ENCODE measurements at places on chromosomes 12 and 14.

DNA sequence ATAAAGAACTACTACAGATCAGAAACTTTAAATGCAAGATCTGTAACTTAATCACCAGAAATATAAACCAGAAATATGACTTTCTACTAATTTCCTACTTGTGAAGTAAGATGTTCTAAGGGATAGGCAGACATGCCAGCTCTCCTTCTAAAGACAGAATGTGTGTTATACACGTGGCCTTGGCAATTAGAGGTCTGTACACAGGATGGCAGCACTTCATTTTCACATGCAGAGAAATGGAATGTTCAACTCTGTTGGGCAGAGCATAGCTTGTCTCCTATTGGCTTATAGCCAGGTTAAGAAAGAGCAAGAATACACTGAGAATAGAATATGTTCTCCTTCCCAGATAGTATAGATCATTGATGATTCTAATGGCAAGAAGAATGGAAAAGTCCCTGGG is 403.8 kb downstream of the DAD1 start:
- no peak for DNase-seq

GRCh38 chr12:10362325-10362724 is 27.5 kb downstream of the KLRK1 start:
- DNase-seq = no peak

DNA sequence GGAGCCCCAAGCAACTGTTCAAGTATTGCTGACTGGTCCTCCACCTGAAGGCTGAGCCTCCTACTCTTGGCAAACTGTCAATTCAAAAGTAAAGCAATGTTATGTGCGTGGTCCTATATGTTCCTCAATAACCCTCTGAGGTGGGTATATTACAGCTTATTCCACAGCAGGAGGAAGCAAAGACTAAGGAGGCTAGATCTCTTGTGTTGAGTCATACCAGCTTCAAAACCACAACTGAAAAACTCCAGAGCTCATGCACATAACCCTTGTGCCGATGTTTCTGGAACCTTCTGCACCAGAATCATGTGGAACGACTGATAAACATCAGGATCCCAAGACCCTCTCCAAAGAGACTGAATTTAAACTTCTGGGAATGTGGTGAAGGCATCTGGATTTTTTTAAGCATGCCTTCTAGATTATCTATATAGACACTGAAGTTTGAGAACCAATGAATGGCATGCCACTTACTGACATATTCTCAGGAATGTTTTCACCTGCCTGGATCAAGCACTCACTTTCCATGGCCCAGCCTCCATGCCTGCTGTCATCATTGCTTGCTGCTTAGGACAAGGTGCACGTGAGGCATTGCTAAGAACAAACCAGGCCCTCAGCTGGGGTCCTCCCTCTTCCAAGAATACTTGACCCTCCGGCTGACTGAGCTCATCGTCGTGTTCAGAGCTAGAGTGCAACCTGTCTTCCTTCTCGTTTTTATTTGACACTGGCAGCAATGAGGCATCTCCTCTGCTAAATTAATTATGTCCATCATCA is 194.7 kb downstream of the BCL11B start:
- DNase-seq = no peak

DNA sequence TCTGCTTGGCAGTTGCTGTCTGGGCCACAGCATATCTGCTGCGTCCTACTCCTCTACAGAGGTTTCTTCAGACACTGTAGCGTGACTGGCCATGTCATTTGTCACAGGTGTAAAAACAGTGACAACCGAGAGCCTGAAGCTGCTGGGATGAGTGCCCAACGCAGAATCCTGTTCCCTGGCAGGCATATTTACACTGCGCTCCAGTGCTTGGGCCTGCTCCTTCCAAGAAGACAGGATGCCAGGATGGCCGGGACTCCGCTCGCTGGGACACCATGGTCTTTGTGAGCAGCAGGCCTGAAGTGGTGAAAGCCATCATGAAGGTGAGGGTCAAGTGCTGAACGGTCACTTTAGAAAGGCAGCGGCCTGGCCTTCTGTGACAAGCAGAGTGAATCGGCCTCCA is 171.4 kb downstream of the EMP1 start:
- no peak for DNase-seq

- no peak for DNase-seq
Measured at GRCh38 chr12:4566474-4566873, 4.5 kb downstream of the DYRK4 start.

GRCh38 chr12:40248585-40249297 is 23.9 kb downstream of the LRRK2 start:
- DNase-seq = no peak

- DNase-seq = no peak
Measured at GRCh38 chr12:30696486-30696885, 817 bp upstream of the IPO8 start.

DNA sequence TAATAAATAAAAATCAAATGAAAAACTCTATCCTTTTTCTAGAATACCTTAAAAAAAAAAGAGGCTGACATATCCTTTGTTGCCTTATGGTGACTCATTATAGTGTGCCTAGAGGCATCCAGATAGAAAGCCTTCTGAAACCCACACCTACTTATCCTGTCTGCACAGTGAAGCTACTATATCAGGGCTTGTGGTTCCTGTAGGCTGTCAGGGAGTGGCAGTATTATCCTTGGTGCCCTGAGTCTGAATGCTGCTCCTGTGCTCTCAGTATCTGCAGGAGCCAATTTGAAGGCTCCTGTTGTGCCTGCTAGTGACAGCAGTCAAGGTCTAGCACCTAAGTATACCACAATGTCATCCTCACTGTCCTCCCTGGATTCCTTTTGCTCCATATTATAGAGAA is 168.4 kb upstream of the AVPR1A start:
- DNase-seq = no peak

- no peak for DNase-seq
Measured at GRCh38 chr12:20444595-20445170, 76.3 kb downstream of the PDE3A start.

DNA sequence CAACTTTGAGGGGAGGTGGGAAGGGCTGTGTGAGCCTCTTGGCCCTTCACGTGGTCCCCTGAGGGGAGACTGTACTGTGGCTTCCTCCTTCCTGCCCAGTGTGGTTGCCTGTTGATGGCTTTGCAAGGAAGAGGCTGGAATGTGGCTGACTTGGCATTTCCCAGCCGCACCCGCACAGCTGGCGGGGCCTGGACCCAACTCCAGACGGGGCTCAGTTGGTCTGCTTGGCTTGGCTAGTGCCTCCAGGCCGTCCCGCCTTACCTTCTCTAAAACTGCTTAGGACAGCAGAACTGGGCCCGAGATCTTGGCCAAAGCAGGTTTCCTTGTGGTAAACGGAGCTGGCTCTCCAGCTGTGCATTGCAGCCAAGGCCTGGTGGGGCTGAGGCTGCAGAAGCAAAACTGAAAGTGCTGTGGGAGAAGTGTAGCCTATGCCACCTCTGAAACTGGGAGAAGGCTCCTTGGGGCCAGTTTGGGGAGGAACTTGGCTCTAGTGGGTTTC is 139.5 kb downstream of the SMOC1 start:
- DNase-seq = no peak

- DNase-seq = no peak
Measured at GRCh38 chr12:22657538-22657937, 32.6 kb downstream of the ETNK1 start.

- DNase-seq = no peak
Measured at GRCh38 chr12:91349476-91349875, 166.9 kb upstream of the DCN start.

- no peak for DNase-seq
Measured at GRCh38 chr12:2973566-2973965, 14.4 kb downstream of the TEAD4 start.

- DNase-seq = no peak
Measured at GRCh38 chr14:94098326-94098992, 12.1 kb upstream of the IFI27 start.

- DNase-seq = no peak
Measured at GRCh38 chr14:84809158-84809557, 720.8 kb upstream of the FLRT2 start.

GRCh38 chr12:114006482-114007425 is 40.6 kb upstream of the RBM19 start:
- DNase-seq = no peak

- DNase-seq = no peak
Measured at GRCh38 chr12:38886064-38886463, 19.3 kb downstream of the CPNE8 start.

GRCh38 chr12:51017452-51017851 is 8.7 kb downstream of the SLC11A2 start:
- DNase-seq = no peak

- no peak for DNase-seq
Measured at GRCh38 chr12:128267651-128268378, 845 bp downstream of the TMEM132C start.

GRCh38 chr12:24948420-24948756 is 513 bp downstream of the BCAT1 start:
- no peak for DNase-seq

- DNase-seq = peak; percentile 49
Measured at GRCh38 chr12:4153343-4153892, 120.1 kb upstream of the CCND2 start.

DNA sequence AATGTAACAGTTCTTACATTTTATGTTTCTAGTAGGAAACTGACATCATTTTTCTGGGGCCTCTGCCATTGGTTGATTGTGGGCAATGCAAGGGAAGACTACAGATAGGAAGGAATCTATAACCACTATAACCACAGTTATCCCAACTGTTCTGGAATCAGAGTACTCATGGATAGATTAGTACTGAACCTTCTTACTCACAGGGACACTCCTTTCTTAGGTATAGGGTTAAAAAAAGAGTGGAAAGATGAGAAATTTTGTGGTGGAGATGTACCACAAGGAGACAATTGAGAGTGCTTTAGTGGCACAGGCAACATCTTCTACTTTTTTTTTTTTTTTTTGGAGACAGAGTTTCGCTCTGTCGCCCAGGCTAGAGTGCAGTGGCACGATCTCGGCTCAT is 21.0 kb downstream of the TMEM116 start:
- no peak for DNase-seq

DNA sequence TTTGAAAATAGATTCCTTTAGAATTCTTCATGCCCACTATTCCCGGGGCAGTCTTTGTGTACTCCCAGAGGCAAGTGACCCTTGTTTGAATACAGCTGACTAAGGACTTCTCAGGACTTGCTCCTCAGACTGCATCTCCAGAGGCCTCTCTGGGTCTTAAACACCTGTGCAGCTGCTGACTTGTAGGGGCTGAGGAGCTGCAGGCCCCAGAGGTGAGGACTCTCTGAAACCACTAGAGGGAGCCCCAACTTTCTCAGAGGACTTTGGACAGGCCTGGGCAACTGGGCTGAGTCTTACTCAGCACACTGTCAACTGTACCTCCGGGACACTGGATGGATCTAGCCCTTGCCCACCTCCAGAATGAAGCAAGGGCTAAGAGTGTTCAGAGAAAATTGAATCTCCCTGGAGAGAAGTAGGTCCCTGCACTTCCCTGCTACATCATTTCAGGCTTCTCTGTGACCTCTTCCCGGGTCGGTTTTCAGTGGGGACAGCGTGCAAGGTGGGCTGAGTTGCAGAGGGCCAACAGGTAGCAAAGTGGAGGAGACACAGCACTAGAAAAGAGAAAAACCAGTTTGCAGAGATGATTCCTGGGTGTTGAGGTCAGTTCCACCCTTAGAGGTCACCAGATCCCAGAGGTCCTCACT is 164.6 kb downstream of the TMEM117 start:
- no peak for DNase-seq

DNA sequence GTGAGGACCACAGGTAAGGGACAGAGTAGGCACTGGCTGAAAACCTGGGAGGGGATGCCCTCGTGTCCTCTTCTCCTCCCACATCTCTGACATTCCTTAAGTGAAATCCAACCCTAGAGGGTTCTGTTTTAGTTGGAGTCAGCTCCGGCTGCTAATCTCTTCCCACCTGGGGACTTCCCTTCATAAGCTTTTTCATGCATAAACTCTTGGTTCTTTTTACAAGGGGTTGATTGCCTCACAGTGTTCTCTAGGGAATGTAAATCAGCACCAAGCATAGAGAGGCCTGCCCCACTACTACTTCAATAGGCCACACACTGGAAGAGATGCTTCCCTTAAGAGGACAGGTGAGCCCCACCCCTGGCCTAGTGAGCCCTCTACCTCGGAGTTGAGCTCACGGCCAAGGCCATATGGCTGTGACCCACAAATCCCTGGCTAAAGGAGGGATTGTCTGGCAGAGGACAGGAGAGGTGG is 3.2 kb upstream of the SYNDIG1L start:
- DNase-seq = no peak

- DNase-seq = no peak
Measured at GRCh38 chr12:38872561-38872960, 32.8 kb downstream of the CPNE8 start.

GRCh38 chr12:15644700-15645099 is 144.5 kb downstream of the EPS8 start:
- no peak for DNase-seq

GRCh38 chr12:107318806-107319532 is 225.6 kb upstream of the CRY1 start:
- DNase-seq = no peak

- DNase-seq = no peak
Measured at GRCh38 chr12:118980407-118981014, 830 bp upstream of the SRRM4 start.

GRCh38 chr12:95733141-95733825 is 57.3 kb downstream of the NTN4 start:
- DNase-seq = no peak

DNA sequence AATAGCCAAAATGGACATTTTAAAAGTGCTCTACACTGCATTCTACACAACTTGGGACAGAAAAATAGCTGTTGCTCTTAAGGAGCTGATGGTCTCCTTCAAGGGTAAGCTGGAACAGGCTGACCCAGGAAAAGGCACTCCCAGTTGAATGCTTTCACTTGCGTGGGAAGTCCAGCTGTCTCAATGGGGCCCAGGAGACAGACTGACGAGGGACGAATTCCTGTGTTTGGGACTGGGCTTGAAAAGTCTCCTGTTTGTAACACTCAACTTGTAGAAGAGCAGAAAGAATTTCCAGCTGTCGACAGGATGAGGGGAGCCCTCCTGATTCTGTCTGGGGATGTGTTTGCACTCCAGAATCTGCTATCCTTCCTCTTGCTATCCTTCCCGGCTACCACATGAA is 180.8 kb downstream of the ZFP36L1 start:
- no peak for DNase-seq

DNA sequence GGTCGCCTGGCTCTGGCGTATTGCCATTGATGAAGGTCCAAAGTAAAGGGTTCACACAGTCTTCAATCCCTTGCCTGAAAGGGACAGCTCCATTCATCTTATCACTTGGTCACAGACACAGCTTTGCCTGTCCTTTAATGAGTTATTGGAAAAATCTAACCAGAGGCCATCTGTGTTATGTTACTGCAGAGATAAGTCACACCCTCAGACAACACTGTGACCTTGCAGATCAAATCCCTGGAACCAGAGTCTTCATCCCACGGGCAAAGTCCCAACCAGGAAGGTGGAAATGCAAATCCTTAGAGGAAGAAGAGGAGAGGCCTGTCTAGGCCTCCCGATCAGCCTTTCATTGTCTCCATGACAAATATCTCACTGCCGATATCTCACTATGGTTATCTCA is 68.3 kb upstream of the SCN8A start:
- DNase-seq = no peak

- no peak for DNase-seq
Measured at GRCh38 chr12:90951432-90952105, 3.4 kb downstream of the CCER1 start.

GRCh38 chr14:22872833-22873520 is 1.4 kb downstream of the LRP10 start:
- no peak for DNase-seq
